ENCODE measurements at places on chromosomes 7 and 10.

GRCh38 chr10:50510517-50511473 is 113.0 kb downstream of the SGMS1 start:
- DNase-seq: no peak

DNA sequence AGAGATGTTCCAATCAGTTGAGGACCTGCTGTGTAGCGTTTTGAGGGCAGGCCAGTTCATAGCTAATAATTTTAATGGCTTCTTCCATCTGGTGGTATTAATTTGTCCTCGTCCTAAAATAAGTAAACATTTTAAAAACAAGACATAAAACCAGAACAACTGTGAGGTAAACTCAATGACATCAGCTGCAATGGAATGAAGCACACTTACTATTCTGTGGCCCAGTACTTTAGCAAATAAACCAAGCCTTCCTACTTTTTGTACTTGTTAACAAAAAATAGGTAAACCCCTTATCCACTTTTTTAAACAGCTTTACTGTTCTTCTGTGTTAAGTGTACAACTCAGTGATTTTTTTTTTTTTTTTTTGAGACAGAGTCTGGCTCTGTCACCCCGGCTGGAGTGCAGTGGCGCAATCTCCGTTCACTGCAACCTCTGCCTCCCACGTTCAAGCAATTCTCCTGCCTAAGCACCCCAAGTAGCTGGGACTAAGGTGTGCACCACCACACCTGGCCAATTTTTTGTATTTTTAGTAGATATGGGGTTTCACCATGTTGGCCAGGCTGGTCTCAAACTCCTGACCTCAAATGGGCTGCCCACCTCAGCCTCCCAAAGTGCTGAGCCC is 28.9 kb upstream of the FZD1 start:
- DNase-seq: no peak

DNA sequence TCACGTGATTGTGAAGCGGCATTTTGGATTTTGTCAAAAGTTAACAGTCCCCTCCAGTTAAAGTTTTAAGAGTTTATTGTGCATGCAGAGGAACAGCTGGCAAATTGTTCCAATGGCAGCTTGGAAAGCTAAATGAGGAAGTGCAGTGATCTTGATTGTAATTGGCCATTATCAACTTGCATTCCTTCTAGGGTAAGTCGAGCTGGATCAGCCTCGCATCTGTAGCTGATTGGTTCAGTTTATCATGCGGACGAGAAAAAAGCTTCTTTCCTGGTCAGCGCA is 566 bp downstream of the ZNF789 start:
- peak; percentile 61 for DNase-seq

DNA sequence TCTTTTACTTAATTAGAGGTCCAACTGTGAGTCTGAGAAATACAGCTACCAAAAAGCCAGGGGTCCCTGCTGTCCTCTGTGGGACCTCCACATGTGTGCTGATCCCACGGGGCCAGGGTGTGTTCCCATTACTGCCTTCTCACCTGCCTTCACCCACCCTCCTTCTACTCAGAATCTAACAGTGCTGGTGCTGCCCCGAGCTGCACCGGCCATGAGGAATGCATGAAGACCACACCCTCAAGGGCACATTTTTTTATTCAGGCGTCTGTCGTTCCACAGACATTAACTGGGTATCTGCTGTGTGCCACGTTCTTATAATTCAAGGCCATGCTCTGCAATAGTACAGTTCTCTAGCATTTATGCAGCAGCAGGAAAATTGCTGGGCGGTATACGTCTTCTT is 188.5 kb upstream of the PFKP start:
- DNase-seq: no peak

- no peak for DNase-seq
Observed at GRCh38 chr7:24444666-24445440, 128.4 kb upstream of the PALS2 start.

DNA sequence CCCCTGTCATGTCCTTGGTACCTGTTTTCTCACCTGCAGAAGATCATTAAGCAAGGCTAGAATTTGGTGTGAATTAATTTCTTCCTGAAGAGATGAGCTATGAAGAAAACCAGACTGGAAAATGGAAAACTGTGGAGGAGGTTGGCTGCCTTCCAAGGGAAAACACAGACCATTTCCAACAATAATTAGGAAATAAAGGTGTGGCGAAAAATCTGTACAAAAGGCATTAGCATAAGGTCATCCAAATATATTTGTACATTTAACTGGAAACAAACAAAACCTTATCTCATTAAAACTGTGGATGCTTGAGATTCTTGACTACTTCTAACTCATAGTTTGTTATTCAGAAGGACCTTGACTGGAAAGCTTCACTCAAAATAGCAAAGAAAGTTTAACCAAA is 1.7 kb downstream of the STN1 start:
- no peak for DNase-seq

GRCh38 chr10:110408203-110408871 is 89.4 kb upstream of the DUSP5 start:
- no peak for DNase-seq

GRCh38 chr7:25677595-25677994 is 449.3 kb upstream of the NPVF start:
- no peak for DNase-seq

All from activated CD4-positive, alpha-beta T cell treated with anti-CD3 and anti-CD28 coated beads, Interleukin-2, amount 50 U/mL, for 16 hours (primary cell).